ENCODE measurements at places on chromosomes 5 and 9.
A peak's percentile ranks its signal among the peaks of the same experiment; 100 is the strongest.

DNA sequence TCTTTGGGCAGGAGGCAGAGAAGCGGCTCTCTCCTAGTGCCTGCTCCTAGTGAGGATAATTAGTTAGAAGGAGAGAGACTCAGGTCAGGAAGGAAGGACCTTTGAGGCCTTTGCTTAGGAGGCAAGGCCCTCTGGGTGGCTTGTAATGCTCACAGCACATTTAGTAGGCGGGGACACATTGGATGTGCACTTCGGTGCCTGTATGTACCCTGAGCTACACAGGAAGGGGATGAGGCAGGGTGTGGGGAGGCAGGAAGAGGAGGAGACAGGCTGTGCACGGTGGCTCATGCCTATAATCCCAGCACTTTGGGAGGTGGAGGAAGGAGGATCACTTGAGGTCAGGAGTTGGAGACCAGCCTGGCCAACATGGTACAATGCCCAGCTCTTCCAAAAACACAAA lies 7.2 kb upstream of the LCN2 start:
- DNase-seq, result no peak

GRCh38 chr9:111740739-111741138 lies 54.0 kb downstream of the SHOC1 start:
- no peak for DNase-seq

GRCh38 chr5:132056610-132057497 lies 3.6 kb upstream of the IL3 start:
- DNase-seq, result no peak

DNA sequence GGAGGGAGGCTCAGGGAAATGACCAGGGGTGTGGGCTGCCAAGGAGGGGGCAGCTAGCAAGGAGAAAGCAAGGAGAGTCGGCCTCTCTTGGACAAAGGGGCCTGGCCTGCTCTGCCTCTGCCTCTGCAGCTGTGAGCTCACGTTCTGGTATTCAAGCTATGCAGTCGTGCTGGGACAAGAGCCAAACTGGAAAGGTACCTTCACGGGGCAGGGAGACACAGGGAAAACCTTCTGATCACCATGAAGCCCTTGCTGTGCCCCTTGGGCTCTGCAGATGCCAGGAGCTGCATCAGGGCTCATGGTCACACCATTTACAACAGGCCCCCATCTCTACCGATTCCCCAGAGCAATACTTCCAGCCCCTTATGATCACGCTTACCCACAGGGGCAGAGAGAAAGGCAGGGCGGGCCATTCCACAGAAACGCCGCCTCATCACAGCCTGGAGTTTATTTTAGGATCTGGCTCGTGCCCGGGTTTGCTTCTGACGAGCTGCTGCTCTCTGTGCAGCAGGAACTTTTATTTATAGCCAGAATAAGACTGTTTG lies 63.2 kb downstream of the PRRT1B start:
- peak; percentile 60 for DNase-seq

- DNase-seq, result no peak
Measured at GRCh38 chr5:11143456-11144267, 382.6 kb upstream of the DAP start.
